ENCODE measurements at places on chromosomes 3 and 15.
A peak's percentile ranks its signal among the peaks of the same experiment; 100 is the strongest.

DNA sequence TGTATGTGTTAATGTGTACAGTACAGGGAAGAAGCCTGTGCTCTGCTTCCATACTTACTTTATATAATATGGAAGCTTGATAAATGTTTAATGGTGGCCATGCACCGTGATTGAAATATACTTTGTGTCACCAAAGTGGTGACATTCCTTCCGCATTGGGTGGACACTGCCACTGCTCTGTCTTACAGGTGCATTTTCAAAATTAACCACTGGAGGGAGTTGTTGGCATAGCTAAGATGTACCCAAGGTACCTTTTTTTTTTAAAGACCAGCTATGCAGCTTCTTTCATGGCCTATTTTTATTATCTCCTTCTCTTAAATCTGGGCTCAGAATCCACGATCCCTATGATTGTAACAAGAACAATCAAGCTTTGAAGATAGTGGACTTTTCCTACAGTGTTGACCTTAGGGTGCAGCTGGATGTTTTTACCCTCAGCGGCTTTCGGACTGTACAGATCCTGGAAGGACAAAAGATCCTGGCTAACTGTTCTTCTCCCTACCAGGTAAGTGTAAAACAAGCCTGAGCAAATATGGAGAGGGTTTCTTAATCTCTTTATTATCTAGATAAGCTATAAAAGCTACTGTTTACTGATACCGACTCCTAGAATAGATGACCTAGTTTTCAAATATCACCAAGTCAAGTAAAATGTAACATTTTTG, 21.6 kb upstream of the PAK6 start:
- peak; percentile 75 for DNase-seq

GRCh38 chr3:52253314-52254304, 8.1 kb downstream of the PPM1M start:
- no peak for DNase-seq

DNA sequence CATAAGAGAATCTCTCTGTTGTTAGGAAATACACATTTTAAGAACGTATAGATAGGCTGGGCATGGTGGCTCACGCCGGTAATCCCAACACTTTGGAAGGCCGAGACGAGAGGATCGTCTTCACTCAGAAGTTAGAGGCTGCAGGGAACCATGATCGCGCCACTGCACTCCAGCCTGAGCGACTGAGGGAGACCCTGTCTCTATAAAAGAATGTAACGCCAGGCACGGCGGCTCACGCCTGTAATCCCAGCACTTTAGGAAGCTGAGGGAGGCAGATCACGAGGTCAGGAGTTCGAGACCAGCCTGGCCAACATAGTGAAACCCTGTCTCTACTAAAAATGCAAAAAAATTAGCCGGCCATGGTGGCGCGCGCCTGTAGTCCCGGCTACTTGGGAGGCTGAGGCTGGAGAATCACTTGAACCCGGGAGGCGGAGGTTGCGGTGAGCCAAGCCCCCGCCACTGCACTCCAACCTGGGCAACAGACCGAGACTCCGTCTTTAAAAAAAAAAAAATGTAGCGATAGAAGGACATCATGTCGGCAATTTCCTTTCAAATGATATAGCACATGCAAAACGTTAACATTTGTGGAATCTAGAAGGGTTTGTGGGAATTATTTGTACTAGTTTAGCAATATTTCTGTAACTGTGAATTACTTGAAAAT, 730 bp upstream of the RPL14 start:
- no peak for DNase-seq

DNA sequence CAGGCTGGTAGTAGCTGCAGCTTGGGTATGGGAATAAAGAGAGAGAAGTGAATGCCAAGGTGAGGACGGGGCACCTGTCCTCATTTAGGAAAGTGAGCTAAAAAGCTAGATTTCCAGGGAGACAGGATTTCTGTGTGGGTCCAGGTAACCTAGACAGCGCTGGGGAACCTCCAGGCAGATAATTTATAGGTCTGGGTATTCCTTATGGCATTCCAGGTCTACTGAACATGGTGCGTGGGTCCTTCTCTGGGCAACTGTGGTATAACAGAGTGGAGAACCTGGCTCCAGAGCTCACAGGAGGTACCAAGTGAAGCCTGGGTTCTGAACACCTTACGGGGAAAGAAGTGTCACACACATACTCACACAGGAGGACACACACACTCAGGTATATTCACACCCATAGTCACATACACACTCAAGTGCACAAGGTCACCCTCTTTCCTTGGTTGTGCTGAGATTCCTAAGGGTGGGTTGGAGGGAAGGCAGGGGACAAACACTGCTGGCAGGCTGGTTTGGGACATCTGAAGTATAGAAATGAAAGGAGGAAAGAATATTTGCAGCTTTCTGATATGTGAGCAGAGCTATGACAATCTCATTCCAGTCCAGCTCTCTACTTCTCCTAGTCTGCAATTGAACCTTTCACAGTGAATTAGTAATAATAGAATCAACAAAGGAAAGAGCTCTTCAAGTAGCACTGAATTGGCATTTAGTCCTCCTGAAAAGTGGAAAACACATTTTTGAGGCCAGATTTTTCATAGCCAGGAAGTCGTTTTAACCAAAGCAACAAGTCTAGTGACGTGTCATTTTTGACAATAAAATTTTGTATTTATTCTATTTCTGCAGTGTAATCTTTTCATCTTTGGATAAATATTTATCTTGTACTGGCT, 37.4 kb upstream of the ITGA11 start:
- DNase-seq: no peak

DNA sequence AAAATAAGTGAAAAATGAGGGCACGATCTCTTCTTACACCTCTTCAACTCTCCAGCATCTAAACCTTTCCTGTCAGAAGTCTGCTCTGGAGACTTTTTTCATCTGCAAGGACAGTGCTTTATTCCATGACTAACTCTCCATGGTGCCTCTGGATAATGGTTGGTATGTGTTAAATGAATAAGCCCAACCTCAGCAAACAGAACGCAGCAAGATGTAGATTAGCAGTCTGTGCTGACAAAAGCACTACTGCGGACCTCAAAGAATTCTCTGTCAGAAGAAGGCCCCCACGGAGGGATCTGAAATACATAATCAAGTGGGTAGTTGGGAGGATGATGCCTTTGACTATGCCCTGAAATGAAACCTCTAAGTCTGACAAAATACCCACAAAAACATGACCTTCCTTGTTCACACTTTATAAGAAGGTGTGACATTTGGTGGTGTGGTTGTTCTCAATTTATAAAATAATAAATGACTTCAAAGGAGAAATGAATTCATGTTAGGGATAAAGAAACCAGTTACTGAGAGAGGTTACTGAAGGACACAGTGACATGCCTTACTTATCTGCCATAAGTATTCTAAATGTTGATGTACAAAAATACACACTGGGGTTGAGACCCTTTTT, 43.2 kb upstream of the ADCY5 start:
- no peak for DNase-seq

DNA sequence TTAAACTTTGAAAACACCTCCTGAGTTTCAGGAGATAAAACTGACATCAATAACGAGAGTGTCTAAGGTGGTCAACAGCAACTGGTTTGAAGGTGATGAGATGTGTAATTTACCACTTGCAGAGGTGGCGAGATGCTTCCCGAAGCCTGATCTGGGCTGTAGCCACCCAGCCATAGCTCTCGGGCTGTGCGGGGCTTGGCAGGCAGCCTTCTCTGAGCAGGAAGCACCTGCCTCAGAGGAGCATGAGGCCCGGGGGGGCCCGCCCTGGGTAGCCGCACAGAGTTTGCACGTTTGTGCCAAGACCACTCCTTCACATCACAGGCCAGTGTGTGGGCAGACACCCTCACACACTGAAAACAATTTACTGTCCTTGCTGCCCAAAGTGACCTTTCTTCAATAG, 220.3 kb downstream of the CACNA2D3 start:
- no peak for DNase-seq

- no peak for DNase-seq
These were observed 699.2 kb downstream of the TUSC7 start for GRCh38 chr3:117408811-117409210.
